ENCODE measurements at places on chromosomes 11 and 22. TPM values are rescaled to one million over a fixed set of nuclear protein-coding genes. Genes with fewer than 3 reads are reported as not detected.
A peak's percentile ranks its signal among the peaks of the same experiment; 100 is the strongest.

The CARD10 gene
- polyA plus RNA-seq: 23.2 TPM

The DNAJB13 gene
- polyA plus RNA-seq: 4.8 TPM

The SMTN gene
- 53.1 TPM for polyA plus RNA-seq

The MYBPC3 gene
- 0.14 TPM for polyA plus RNA-seq

The IRAG1 gene
- polyA plus RNA-seq: 9.6 TPM

The P2RX6 gene
- 1.1 TPM for polyA plus RNA-seq

GRCh38 chr11:110318638-110319404, 22.4 kb upstream of the RDX start:
- no peak for DNase-seq

DNA sequence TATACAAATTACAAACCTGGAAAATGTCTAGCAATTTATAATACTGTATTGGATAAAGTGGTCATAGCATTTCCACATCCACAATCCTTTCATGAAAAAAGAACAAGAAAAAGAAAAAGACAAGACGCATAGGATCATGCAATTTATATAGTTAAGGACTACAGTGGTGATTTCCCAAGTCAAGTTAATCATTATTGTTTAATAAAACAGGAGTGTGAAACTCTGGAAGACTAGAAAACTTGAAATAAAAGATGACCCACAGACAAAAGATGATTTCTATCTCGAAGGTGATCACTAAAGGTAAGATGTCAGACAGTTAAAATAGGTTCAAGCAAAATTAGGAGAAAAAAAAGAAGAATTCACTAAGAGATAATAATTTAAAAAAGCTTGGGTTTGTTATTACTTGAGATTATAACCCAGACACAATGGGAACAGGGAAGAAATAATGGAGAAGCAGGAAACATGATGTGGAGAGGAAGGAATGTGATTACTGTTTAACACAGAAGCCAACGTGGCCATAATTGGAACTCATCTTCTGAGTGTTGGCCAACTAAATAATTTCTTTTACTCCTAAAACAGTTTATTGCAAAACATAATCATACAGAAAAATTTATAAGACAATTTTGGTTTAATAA, 441.2 kb upstream of the ANO3 start:
- DNase-seq: no peak

DNA sequence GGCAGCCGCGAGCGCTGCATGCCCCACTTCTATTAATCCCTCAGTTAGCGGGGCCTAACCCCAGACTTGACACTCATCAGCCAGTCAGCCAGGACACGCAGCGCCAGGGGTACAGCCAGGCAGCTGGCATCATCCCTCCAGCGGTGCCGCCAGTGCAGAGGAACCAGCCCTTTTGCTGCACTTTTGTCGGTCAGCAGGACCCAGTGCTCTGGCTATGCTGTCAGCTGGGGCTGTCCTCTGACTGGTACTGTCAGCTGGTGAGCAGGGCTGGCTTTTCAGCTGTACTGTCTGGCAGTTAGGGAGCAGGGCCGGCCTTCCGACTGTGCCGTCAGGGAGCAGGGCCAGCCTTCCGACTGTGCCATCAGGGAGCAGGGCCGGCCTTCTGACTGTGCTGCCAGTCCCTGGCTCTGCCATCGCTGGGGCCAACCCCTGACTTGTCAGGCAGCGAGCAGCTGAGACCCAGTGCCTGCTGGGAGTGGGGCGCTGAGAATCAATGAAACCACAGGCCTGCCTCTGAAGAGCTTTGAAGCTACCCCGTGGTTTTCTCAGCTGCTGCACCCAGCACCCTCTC, 115.4 kb downstream of the KIAA1671 start:
- no peak for DNase-seq

DNA sequence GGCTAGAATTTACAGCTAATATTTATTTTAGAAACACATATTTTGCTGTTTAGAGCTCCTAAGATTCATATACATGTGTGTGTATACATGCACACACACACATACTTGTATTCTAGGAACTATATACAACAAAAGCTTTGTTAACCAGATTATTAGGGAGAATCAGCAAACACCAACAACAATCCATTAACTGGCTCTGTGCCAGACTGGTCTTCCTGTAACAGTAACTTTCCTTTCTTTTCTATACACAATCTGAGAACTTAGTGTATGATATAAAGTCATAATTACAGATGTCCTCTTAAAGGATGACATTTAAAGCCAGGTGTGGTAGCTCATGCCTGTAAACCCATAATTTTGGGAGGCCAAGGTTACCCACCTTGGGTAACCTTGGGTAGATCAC, 49.5 kb upstream of the CLNS1A start:
- DNase-seq: no peak

DNA sequence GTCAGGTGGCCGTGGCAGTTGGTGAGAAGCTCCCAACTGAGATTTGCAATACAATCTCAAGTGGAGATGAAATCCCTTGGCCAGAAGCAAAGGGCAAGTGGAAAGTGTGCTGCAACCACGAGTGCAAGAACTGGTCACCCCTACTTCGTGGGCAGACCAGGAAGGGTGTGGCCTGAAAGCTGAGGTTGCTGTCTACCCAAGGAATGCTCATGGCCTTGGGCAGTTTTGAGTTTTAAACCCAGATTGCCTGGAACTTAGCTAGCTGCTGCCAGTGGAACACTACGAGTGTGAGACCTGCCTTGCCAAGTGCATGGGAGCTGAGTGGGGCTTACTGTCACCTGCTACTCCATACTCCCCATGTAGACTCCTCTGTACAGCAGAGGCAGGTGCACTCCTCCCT, 113.3 kb upstream of the FAT3 start:
- DNase-seq: no peak

DNA sequence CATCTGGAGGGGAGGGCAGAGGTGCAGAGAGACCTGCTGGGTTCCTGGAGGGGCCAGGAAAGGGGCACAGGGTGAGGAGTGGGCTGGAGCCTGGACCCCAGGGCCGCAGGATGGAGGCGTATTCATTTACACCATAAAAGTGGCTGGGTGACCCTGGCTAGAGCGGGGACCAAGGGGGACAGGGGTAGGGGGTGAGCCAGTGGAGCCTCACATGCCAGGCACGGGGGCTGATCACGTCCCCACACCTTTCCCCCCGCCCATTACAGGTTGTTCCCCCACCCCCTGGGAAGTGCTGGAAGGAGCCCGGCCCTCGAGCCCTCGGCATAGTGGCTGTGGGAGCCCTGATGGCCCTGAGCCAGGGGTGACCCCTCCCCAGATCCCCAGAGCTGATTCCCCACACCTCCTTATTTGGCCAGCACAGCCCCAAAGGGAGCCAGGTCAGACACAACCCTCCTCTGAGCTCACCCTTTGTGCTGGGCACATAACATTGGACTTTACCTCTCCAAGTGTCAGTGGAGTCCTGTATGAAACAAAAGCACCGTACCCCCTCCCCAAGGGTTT, 781 bp downstream of the TCIRG1 start:
- DNase-seq: no peak

GRCh38 chr11:10641912-10642697, 51.5 kb downstream of the IRAG1 start:
- DNase-seq: no peak

- no peak for DNase-seq
Measured at GRCh38 chr11:126951465-126951864, 49.1 kb downstream of the KIRREL3 start.

DNA sequence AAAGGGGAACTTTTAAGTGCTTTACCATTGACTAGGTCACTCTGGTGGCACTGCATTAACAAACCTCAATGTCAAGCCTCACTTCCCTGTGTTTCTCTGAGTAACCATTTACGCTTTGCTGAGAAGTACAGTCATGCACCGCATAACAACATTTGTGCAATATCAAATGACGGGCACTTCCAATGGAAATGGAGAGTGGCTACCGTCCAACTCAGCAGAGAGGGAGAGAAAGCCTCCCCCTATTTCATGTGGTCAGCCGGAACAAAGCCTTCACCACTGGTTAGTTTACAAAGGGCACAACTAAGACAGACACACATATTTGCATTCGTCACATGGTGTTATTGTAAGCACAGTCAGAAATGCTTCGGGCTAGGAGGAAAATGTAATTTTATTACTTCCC, 117.3 kb downstream of the RASSF10 start:
- DNase-seq: peak; percentile 67

DNA sequence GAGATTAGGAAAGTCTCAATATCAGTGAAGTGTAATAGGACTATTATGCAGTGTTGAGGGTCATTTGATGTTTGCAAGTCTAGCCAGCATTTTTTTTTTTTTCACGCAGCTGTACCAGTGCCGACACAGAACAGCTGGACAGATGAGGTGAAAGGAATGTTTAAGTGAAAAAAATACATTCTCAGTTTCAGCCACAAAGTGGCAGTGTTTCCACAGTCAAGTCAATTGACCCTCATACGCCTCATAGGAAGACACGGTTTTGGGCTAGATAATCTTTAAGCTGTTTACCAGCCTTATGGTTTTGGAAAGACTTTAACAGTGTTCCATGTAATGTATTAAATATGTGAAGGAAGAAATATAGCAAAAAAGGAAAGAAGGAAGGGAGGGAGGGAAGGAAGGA, 349.9 kb upstream of the ANO3 start:
- peak; percentile 74 for DNase-seq

GRCh38 chr11:34599406-34599945, 21.4 kb upstream of the EHF start:
- no peak for DNase-seq

DNA sequence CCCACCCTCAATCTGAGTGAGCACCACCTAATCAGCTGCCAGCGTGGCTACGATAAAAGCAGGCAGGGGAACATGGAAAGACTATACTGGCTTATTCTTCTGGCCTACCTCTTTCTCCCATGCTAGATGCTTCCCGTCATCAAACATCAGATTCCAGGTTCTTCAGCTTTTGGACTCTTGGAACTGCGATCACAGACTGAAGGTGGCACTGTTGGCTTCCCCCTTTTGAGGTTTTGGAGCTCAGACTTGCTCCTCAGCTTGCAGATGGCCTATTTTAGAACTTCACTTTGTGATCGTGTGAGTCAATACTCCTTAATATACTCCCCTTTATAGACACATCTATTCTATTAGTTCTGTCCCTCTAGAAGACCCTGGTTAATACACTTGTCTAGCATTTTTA, 543.7 kb upstream of the RAG2 start:
- DNase-seq: no peak

DNA sequence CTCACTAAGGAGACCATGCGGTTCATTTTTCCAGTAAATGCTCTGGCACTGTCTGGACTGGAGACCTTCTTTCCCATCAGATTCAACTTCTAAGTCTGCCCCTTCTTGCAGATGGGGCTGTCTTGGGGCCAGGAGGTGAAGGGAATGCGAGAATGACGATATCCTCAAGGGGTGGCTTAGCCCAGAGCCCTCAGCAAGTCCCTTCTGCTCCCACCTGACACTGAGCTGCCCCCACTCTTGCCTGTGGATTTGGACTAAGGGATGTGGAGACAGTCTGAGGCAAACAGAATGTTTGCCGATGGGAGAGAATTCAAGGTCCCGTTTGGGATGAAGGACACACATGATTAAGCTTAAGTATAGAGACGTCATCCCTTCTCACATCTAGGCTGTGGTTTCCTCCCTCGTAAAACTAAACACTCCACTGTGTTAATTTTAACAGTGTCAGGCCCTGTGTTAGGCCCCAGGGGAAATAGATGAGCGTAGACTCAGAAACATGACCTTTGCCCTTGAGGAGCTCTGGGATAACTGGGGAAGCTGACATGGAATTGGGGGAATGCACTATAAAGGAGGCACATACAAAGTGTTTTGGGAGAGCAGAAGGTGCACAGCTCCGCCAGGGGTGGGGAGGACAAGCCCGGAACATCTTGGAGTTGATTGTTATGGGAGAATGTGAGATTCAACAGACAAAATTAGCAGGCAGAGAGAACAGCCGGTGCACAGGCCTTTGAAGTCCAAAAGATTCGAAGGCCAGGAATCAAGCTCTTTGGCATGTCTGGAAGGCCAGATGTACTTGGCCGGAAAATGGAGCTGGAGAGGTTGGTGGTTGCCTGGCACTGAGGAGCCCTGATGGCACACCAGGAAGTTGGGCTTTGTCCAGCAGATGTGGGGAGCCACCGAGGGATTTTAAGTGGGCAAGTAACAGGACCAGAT, 71.6 kb downstream of the ST3GAL4 start:
- DNase-seq: no peak

- DNase-seq: no peak
Measured at GRCh38 chr11:46391578-46392420, at the start of gene CHRM4. CHRM4 (minus strand) TSS chr11:46391776; CDS start chr11:46386557, 5,219 bp downstream.

GRCh38 chr22:50267591-50268390, 2.4 kb downstream of the MAPK11 start:
- DNase-seq: no peak

- DNase-seq: no peak
Measured at GRCh38 chr22:38007330-38007902, 23.1 kb upstream of the SOX10 start.

GRCh38 chr11:77374108-77374507, 72.6 kb upstream of the GDPD4 start:
- DNase-seq: no peak

DNA sequence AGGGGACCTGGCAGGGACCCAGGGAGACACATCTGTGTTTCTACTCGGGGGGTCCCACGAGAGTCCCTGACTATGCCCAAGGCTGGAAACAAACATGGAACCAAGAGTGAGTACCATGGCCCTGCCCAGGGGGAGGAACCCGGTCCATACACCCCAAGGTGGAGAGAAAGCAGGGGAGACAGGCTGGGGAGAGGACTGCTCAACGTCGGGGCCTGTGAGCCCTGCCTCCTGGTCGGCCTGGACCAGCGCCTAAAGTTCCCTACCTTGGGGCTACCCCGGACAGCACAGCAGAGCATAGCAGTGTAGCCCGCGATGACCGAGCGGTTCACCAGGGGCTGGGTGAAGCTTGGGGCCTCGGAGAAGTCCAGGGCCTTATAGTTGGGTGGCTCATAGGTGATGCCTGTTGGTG, 20.2 kb downstream of the MYBPC3 start:
- no peak for DNase-seq

DNA sequence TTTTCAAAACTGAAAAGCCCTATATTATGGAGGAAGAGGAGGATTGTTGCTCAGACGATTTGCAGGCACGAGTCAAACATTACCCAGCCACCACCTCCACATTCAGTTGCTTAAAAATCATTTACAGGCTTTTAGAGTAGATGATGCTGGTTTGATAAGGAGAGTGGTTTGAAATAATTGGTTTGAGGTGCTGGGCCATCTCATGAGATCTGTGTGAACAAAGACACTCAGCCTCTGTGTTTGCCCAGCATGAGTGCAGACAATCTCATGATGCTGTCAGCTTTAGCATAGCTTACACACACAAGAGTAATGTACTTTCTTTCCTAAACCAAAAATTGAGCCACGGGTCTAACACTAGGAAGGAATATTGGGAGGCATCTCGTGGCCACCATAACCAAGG, 4.3 kb downstream of the SLC43A3 start:
- no peak for DNase-seq

All from renal cortex interstitium (tissue), 15 donors.